Tibial nerve (tissue), 4 donors: ENCODE measurements at places on chromosomes 3 and 15.

DNA sequence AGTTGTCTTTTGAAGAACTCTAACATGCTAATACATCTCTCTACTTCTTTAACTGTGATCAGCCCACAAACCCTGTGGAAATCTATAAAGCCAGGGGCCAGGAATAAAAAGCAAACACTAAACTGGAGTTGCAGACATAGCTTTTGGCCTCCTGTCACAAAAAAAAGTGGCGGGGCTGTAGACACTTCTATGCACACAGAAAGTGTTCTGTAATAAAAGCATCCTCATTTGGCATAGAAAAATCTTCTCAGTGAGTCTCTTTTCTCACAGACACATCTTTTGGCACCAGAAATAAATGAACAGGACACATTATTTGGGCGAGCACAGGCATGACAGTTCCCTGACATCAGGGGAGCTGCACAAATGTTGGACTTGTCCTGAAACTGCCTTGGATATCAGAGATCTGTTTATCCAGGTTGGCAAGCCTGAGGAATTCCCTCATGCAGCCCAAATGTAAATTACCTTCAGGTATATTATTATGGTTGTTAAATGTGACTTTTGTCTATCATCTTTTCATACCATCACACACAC is 355.4 kb downstream of the FGF12 start:
- no peak for DNase-seq
- H3K4me3 ChIP-seq: no peak overlapping the region
- H3K36me3 ChIP-seq: no peaks in the 10 kb centered on the region
- no peaks in the 10 kb centered on the region for H3K4me1 ChIP-seq

DNA sequence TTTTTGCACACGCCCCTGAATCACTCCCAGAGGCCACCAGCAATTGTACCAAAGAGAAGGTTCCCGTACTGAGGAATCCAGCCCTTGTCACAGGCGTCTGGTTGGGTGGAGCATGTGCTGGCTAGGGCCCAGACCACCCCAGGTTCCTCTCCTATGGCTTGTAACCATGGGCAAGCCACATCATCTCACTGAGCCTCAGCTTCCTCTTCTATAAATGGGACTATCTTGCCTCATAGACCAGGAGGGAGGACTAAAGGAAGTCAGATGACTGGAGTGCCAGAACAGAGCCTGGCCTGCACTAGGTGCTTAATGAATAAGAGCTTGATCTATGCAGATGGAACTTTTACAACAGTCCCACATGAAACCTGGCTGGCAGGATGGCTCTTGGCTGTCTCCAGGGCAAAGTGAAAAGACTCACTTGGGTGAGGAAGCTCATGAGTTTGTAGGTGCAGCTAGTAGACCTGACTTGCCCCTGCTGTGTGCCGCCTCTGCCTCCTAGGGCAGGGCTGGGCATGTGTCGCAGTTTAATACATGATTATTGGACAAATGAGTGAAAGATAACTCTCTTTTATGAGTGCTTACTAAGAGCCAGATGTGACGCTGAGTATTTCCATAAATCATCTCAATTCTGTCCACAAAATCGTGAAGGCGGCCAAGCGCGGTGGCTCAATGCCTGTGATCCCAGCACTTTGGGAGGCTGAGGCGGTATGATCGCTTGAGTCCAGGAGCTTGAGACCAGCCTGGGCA is 29.3 kb downstream of the CTSH start:
- no peaks in the 10 kb centered on the region for H3K27me3 ChIP-seq
- no peak overlapping the region for H3K4me3 ChIP-seq
- peak overlapping the region; percentile 80 for H3K27ac ChIP-seq
- peak; percentile 47 for DNase-seq
- peaks cover 27% of the 10 kb centered on the region for H3K4me1 ChIP-seq

GRCh38 chr3:5058471-5058951 is 63.6 kb upstream of the ARL8B start:
- no peak overlapping the region for H3K27ac ChIP-seq
- DNase-seq: no peak
- no peaks in the 10 kb centered on the region for H3K36me3 ChIP-seq
- H3K4me3 ChIP-seq: no peak overlapping the region

DNA sequence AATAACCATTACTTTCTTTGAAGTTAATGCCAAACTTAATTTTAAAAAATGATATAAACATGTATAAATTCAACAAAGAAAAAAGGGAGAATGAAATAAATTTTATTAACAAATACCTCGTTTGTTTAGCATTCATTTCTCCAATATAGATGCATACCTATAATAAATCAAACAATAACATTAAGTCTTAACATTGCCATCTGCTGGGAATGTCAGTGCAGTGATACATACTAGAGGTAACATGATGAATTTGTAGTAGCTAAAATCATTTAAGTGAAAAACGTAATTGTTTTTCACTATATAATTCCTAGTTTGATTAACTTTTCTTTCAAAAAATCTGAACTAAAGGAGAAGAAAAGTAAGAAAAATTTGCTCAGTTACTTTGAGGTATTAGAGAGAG is 340.2 kb upstream of the CBLB start:
- no peaks in the 10 kb centered on the region for H3K27me3 ChIP-seq
- no peak overlapping the region for H3K27ac ChIP-seq
- no peaks in the 10 kb centered on the region for H3K36me3 ChIP-seq
- no peak for DNase-seq
- no peak overlapping the region for H3K4me3 ChIP-seq

- no peak overlapping the region for H3K27ac ChIP-seq
- H3K4me3 ChIP-seq: no peak overlapping the region
- no peak for DNase-seq
- peaks cover 3% of the 10 kb centered on the region for H3K4me1 ChIP-seq
Observed at GRCh38 chr15:25890529-25890928, 27.4 kb upstream of the ATP10A start.

DNA sequence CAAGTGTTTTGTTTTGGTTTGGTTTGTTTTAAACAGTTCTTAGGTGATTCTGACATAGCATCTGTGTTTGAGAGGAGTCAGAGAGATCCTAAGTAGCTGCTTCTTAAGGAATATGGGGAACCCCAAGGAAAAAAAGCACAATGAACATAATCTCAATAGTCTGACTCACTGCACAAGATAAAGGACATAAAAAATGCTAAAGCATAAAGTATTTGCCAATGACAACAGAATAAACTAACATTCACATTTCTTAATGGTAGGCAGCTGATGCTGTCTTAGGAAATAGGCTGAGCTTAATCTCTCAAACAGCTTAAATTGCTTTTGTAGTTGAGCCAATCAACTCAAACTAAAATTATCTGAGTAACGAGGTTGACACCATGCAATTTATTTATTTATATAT is 2.9 kb downstream of the NCEH1 start:
- no peak overlapping the region for H3K27ac ChIP-seq
- DNase-seq: no peak
- H3K27me3 ChIP-seq: no peaks in the 10 kb centered on the region
- no peaks in the 10 kb centered on the region for H3K36me3 ChIP-seq
- H3K4me3 ChIP-seq: no peak overlapping the region

- peaks cover 42% of the 10 kb centered on the region for H3K4me1 ChIP-seq
- H3K36me3 ChIP-seq: no peaks in the 10 kb centered on the region
- no peaks in the 10 kb centered on the region for H3K27me3 ChIP-seq
- DNase-seq: no peak
- H3K27ac ChIP-seq: no peak overlapping the region
Observed at GRCh38 chr3:46957092-46957820, 19.3 kb downstream of the CCDC12 start.

GRCh38 chr15:48360841-48361240 is 29.6 kb downstream of the DUT start:
- peaks cover 38% of the 10 kb centered on the region for H3K4me1 ChIP-seq
- H3K36me3 ChIP-seq: no peaks in the 10 kb centered on the region
- no peak for DNase-seq
- no peak overlapping the region for H3K27ac ChIP-seq
- no peak overlapping the region for H3K4me3 ChIP-seq

DNA sequence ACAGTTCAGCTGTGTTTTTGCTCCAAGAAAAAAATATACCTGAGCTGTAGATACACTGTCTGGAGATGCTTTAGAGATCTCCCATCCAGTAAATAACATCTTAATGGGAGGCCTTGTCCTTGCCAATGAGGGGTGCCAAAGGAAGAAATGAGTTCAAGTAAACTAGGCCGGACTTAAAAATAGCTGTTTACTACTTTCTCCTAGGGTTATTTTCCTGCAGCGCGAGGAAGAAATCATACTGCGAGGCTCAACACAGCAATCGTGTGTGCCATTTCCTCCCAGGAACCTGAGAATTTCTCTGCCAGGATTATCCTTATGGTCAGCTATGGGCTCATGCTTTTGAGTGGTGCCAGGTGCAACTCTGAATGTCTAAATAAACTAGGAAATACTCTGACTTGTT is 71.9 kb downstream of the CMTM8 start:
- H3K4me1 ChIP-seq: no peaks in the 10 kb centered on the region
- no peaks in the 10 kb centered on the region for H3K36me3 ChIP-seq
- no peak overlapping the region for H3K27ac ChIP-seq
- H3K4me3 ChIP-seq: no peak overlapping the region

DNA sequence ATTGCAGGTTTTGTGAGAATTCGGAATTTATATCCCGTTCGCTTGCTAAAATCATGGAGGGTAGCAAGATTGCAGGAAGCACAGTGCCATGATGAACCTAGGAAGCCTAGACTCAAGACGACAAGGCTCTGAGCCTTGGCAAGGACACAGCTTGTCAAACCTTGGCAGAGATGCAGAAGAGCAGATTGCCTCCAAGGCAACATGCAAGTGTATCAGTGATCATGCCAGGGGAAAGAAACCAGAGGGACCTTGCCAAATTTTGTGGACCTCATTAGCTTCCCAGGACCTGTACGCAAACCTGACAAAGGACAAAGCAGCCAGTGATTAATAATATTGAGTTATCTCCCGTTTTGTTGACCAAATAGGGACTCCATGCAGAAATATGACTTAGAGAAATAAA is 159.7 kb downstream of the GOLIM4 start:
- no peak overlapping the region for H3K4me3 ChIP-seq
- H3K4me1 ChIP-seq: peaks cover 4% of the 10 kb centered on the region
- H3K36me3 ChIP-seq: no peaks in the 10 kb centered on the region
- no peaks in the 10 kb centered on the region for H3K27me3 ChIP-seq
- DNase-seq: no peak

DNA sequence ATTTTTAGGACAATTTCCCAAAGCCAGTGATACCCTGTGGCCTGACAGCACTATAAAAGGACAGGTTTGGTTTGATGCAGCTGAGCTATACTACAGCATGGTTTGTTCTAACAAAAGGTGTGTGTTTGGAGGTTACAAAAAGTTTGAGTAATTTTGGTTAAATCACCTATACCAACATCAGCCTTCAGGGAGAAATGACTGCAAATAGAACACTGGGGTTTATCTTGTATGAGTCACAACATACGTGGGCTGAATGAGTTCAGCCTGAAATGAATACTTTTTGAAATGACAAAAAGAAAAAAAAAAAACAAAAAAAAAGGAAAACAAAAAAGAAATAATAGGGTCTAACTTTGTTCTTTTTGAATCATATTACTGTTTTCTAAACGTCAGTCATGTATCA is 345.7 kb downstream of the CNTN3 start:
- no peaks in the 10 kb centered on the region for H3K4me1 ChIP-seq
- H3K36me3 ChIP-seq: no peaks in the 10 kb centered on the region
- no peaks in the 10 kb centered on the region for H3K27me3 ChIP-seq
- H3K4me3 ChIP-seq: no peak overlapping the region
- DNase-seq: no peak

DNA sequence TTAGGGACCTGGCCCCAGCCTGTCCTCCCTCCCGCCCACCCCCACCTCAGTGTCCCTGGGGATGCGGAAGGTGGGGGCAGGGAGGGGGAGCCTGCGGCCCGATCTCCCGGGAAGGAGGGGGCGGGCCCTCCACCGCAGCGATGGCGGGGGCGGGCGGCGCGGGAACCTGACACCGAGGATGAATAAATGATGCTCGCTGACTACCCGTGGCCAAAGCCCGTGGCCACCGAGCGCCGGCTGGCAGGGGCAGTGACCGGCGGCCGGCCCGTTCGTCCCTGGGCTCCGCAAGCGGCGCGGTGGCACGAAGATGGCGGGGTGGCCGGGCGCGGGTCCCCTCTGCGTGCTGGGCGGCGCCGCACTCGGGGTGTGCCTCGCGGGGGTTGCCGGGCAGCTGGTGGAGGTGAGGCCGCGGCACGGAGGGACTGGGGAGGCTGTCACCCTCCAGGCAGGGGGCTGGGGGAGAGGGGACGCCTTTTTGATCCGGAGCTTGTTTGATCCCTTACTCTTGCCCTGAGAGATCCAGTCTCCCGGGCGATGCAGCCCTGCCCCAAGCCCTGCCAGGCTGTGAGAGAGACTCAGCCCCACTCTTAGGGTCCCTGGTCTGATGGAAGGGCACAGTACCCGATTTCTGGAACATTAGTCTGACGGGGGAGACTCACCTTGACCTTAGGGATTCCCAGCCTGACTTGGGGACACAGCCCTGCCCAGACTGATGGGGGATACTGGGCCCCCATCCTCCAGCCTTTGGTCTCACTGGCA is at the start of gene TMIE:
TMIE (plus strand) TSS at position 212 of the 759 bp plus-strand sequence; CDS start at position 308, 96 bp downstream.
- H3K4me3 ChIP-seq: peak within 1 kb of the TSS; percentile 22
- no peak for DNase-seq
- H3K36me3 ChIP-seq: no peaks in the 10 kb centered on the region
